ENCODE measurements at places on chromosomes 12 and 14. TPM values are rescaled to one million over a fixed set of nuclear protein-coding genes. Genes with fewer than 3 reads are reported as not detected.
A peak's percentile ranks its signal among the peaks of the same experiment; 100 is the strongest.

CD9 gene
- total RNA-seq = 174 TPM

DNAI7 gene
- not detected for total RNA-seq

PTGER2 gene
- 4.7 TPM for total RNA-seq

HOXC12 gene
- total RNA-seq = 0.33 TPM

- DNase-seq = no peak
Observed at GRCh38 chr12:2171672-2172426, 119.1 kb downstream of the CACNA1C start.

- DNase-seq = peak; percentile 62
Observed at GRCh38 chr12:110846615-110847566, at the start of gene CCDC63. TSS of gene CCDC63 (plus strand) at chr12:110846987. CDS start at chr12:110852955, 5,968 bp downstream.

DNA sequence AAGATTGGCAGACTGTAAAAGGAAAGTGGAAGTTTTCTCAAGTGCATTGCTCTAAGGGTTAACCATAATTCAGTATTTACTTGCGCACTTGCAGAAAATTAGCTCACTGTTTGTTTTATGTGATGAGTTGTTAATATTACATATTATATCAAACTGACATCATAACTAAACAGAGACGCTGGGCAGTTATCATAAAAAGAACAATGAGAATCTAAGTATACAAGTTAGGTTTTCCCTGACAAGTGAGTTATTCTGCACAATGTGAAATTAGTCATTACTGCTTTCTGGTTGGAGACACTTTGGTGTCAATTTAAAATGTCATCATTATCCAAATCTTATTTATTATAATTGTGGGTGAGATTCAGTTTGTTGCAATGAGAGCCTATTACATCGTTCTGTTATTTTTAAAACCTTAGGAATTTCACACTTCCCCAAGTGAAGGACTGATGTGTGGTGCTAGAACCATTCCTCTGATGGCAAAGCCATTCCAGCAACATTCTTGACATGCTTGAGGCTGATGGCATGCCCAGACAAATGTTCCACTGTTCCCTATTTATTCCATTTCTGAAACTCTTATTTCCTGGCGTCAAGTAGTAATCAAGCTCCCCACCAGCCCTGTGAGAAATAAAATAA is 90.1 kb upstream of the FLRT2 start:
- DNase-seq = no peak

- DNase-seq = no peak
Observed at GRCh38 chr14:100618318-100618693, 31.1 kb upstream of the BEGAIN start.

- no peak for DNase-seq
Observed at GRCh38 chr14:94480809-94481208, 4.8 kb upstream of the SERPINA9 start.

DNA sequence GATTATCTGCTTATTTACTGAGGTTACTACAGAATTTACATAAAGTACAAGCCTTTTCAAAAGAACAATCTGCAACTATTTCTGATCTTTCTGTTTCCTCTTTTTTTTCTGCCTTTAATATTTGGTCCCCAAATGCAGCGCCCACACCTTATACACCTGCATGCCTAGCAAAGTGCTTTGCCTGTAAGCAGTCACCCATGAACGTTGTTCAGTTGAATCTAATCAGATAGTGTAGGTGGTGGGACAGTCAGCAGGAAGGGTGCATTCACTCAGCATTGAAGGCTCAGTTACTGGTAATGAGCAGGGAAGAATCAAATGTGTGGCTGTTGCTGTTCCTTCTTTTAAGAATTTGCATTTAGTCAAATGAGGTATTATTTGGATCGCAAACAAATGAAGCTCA is 108.4 kb downstream of the GPR135 start:
- DNase-seq = no peak

GRCh38 chr14:35565871-35566464 is 32.0 kb downstream of the INSM2 start:
- no peak for DNase-seq

- peak; percentile 65 for DNase-seq
Observed at GRCh38 chr14:35146711-35147149, 24.4 kb downstream of the PRORP start.

Measured in PC-3 (cell line).